Activated CD8-positive, alpha-beta memory T cell treated with anti-CD3 and anti-CD28 coated beads for 48 hours (primary cell): ENCODE measurements at places on chromosomes 5 and 9.

GRCh38 chr9:121686930-121687541, 35.6 kb downstream of the DAB2IP start:
- DNase-seq = peak; percentile 31

DNA sequence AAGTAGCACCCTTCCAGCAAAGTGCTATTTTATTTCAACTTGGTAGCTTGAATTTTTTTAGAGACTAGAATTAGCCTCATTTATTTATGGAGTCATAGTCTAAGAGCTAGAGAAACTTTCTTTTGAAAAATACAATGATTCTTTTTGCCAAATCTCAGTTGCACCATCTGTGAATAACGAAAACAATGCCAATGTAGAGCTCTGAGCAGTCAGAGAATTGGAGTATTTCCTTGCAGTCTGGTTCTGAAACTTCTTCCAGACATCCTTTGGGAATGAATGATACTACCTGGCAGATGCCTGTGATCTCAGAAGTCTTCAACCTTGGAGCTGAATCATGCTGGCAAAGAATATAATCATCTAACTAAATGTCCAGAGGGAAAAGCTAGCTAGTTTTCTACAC, 511.5 kb upstream of the CYLC2 start:
- no peak for DNase-seq

DNA sequence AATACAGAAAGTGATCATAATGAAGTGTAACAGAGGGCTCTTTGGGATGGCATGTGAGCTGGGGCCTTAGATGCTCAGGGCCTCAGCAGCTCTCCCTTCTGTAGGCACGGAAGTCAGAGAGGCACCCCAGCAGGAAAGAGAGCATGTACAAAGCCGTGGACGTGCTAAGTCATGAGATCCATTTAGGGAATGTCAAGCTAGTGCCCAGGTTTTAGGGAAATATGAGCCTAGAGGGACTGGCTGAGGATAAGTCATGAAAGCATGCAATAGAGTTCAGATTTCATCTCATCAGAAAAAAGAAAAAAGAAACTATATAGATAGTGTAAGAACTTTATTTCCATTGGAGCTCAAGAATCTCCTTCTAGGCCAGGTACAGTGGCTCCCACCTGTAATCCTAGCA, 379.5 kb upstream of the KLF4 start:
- DNase-seq = no peak

DNA sequence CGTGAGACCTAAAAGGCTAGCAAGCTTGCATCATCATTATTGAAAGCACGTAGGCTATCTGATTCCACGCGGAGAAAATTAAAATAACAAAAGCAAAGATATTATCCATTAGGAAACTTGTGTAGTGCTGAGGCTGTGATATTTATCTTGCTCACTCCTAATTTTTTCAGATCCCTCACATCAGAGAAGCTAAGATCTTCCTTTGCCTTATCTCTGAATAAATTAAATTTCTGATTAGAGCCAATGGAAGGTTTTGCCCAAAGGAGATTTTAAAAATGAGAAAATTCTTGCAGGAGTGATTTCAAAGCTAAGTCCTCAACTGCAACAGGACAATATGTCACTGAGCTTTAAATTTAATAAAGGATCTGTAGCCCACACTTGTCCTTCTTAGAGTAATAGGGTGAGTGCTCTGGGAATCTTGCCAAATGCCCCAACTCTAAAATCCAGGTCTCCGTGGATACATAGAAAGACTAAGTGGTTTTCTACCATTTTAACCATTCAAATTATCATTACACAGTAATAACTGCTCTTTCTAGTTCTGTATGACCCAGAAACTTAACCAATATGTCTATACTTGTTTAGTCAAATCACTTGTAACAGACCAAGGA, 295.0 kb downstream of the CAAP1 start:
- DNase-seq = no peak

- no peak for DNase-seq
Observed at GRCh38 chr9:97857606-97858392, 4.8 kb downstream of the FOXE1 start.

DNA sequence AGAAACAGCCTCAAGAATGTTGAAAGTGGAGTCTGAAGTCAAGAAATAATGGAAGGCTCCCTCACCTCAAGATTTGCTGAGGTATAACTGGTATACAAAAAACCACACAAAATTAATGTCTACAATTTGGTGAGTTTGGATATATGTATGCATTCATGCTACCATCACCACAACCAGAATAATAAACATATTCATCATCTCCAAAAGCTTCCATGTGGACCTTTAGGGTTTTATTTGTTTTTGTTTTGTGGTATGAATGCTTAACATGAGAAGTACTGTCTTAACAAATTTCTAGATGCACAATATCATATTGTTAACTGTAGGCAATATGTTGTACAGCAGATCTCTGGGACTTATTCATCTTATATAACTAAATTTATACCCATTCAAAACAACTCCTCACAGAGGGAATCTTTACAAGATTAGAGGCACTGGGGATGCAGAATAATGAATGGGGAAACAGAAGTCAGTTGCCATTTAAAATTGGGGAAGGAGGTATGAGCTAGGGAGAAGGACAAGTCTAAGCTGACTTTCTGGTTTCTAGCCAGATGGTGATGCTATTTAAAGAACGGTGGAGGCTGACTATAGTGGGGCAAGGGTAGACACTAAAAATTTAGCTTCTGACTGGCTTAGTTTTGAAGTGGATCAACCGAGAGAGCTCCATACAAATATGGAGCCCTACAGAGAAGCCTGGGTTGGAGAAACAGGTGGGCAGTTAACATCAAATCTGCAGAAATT, 213.9 kb downstream of the BNC2 start:
- DNase-seq = no peak

- no peak for DNase-seq
Observed at GRCh38 chr5:76106149-76106548, 23.0 kb downstream of the SV2C start.

DNA sequence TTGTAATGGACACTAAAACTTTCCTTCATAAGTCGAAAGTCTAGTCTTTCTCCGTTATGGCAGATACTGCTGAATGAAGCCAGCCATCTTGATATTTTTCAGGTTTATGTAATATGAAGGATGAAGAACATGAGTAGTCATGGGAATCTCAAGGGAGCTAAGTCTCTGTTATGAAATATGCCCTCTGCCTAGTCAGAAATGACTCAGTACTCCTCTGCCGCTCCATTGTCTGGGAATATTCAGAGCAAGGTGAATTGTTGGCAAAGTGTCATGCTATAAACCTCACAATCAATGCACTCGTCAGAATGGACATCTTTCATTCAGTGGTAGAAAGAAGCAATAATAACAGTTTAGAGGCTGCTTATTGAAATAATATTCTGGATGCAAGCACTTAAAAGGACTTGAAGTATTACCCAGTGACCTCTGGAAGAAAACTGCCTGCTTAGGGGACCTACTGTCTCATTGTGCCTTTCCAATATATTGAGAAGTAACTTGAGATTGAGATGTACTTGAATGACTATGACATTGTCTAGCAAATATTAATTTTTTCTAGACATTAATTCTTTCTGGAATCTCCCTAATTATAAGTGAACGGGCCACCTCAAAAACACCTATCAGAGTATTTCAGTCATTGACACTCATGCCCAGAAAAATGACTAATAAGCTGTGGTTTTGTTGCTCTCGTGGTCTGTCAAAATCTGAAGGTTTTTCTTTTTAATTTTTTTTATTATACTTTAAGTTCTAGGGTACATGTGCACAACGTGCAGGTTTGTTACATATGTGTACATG, 1011.5 kb upstream of the ACO1 start:
- no peak for DNase-seq

GRCh38 chr5:145971108-145971507, 34.7 kb downstream of the SH3RF2 start:
- DNase-seq = no peak

GRCh38 chr5:39479537-39479936, 54.8 kb upstream of the DAB2 start:
- DNase-seq = no peak

GRCh38 chr5:56732121-56732520, 83.2 kb upstream of the MAP3K1 start:
- no peak for DNase-seq

- peak; percentile 47 for DNase-seq
Observed at GRCh38 chr9:113622600-113623400, 159.3 kb downstream of the RGS3 start.

GRCh38 chr5:95818181-95819147, 4.1 kb downstream of the GLRX start:
- DNase-seq = no peak

GRCh38 chr5:95988094-95988493, 26.4 kb upstream of the ELL2 start:
- no peak for DNase-seq

DNA sequence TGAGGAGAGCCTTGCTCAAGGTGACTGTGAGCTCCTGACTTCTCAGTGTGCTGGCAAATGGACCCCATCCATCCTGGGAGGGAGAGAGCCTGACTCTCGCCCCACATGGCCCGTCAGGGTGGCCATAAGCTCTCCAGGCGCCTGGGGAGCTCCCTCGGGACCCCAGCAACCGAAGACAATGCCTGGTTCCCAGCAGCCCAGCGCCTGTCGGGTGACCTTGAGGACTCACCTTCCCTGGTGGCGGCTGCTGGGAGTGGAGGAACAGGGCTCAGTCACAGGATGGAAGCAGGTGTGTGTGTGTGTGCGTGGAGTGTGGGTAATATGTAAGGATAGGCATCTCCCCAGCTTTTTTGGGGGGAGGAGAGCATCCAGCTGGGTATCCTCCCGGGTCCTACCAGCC, 190.3 kb downstream of the MELK start:
- no peak for DNase-seq
